ENCODE measurements at places on chromosomes 11 and 22.
A peak's percentile ranks its signal among the peaks of the same experiment; 100 is the strongest.

GRCh38 chr11:8190431-8190830 lies 21.6 kb upstream of the RIC3 start:
- DNase-seq, result no peak

DNA sequence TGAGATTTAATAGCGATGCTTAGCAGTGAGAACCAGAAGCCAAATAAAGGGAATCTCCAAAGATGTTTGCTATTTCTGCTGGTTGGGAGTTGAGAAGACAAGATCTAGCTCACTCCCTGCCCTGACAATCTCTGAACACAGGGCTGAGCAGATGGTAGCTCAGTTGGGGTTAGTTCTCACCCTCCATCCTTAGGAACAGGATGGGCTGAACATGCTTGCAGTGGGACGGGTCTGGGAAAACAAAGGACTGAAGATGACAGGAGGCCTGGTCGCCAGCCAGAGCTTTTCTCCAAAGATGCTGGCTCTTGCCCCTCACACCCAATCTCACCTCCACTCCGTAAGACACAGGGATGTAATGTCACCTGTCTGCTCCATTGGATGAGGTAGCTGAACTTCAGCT lies 72.7 kb downstream of the SC5D start:
- DNase-seq, result no peak

DNA sequence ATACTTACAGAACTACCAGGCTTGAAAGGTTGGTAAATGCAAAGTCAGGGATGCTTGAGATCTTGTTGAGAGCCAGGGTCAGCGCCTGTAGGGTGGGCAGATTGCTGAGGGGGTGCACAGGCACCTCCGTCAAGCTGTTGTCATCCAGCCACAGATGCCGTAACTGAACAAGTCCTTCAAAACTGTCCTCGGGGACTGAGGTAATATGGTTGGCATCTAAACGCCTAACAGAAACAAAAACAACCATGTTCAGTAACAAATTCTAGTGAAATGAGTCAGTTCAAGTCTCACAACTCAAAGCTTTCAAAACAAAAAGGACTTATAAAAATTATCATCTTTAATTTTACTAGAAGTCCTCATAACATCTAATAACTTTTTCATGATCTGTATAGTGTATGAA lies 22.2 kb upstream of the CCDC34 start:
- peak; percentile 95 for DNase-seq

DNA sequence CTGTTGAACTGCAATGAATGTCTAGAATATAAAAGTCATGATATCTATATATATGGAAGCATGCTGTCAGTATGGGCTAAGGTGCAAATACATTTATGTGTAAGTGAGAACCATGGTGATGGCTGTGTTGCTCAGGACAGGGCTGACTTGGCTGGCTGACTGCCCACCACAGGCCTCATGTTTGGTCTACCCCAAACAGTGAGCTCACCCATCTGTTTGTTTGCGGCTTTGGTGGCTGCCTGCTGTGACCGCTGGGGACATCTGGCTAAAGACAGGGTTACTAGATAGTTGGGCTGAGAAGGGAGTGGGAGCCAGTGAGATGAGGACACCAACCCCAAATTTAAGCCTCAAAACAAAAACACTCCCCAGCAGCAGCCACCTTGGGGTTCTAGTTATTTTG lies 6.3 kb downstream of the CD44 start:
- DNase-seq, result peak; percentile 62

GRCh38 chr22:20606041-20606783 lies 98.8 kb downstream of the MED15 start:
- DNase-seq, result peak; percentile 41

GRCh38 chr11:17643506-17644405 lies 75.6 kb upstream of the MYOD1 start:
- DNase-seq, result no peak

DNA sequence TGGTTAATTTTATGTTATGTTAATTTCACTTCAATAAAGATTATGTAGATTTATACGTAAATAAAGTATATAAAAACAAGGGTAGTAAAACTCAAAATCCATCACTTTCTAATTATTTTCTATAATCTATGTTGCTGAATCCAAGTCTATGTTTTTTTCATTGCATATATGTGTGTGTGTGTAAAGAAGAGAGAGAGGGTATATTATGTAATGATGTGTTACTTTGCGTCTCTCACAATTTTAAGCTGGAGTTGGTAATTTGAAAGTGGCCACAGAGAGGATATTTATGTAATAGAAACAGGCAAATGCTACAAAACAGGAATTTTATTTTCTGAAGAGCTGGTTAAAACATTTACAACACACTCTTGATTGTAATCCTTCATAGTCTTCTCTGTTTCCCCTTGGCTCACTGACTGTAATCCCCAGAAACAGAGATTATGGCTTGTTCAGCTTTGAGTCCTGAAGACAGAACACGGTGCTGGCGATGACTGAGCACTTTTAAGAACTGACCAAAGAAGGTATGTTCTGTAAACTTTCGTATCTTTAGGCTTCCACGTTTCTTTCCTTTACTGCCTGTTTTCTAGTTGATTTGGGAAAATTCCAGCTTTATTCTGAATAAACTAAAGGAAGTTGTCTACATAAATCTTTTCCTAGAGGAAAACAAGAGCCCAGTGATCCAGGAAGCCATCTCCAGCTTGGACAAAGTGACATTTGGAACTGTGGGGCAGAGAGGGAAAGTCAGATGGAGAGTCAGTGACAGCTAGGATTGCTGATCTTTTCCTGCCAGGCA lies 43.6 kb downstream of the OR2AG2 start:
- no peak for DNase-seq

GRCh38 chr22:25482868-25483639 lies 81.4 kb upstream of the GRK3 start:
- DNase-seq, result no peak

GRCh38 chr11:19349340-19350025 lies 108.7 kb upstream of the E2F8 start:
- no peak for DNase-seq

- no peak for DNase-seq
These were observed 89.6 kb upstream of the ARHGAP32 start for GRCh38 chr11:129281471-129282415.

Data from fibroblast of skin of back (primary cell).